Smooth muscle cell of the coronary artery (primary cell): ENCODE measurements at places on chromosomes 13 and 19. TPM values are rescaled to one million over a fixed set of nuclear protein-coding genes. Genes with fewer than 3 reads are reported as not detected.

The ZNF675 gene
- total RNA-seq, result 5.5 and 6.2 TPM in 2 replicates

The IGFL2 gene
- not detected in 2 replicates for total RNA-seq

The CYP4F11 gene
- total RNA-seq, result not detected in 2 replicates

The PCSK4 gene
- 0.68 and 1.5 TPM in 2 replicates for total RNA-seq

The B3GNT3 gene
- total RNA-seq, result not detected in 2 replicates

The ZNF540 gene
- total RNA-seq, result 0.30 and 1.3 TPM in 2 replicates

The PDS5B gene
- 9.7 and 20.1 TPM in 2 replicates for total RNA-seq

The CYP2F1 gene
- not detected in 2 replicates for total RNA-seq
